ENCODE measurements at places on chromosomes 3 and 15.

DNA sequence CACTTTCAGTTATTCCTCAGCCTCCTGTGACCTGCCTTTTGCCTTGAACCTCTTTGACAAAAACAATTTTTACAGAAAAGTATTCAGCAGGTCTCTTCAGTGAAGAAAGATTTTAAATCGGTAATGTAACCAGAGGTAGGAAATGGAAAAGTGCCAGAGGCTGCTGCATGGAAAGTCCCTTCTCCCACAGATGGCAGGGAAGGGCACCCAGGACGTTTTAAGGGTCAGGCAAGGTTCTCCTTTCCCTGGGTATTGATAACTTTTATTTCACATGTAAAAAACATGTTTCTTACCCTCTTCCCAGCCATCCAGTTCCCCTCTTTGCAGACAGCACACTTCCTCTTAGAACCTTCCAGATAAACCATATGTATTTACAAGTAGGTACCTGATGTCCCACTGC is 185.6 kb downstream of the OR4M2 start:
- no peak for DNase-seq

GRCh38 chr3:73484656-73485248 is 140.0 kb downstream of the PDZRN3 start:
- DNase-seq = no peak

DNA sequence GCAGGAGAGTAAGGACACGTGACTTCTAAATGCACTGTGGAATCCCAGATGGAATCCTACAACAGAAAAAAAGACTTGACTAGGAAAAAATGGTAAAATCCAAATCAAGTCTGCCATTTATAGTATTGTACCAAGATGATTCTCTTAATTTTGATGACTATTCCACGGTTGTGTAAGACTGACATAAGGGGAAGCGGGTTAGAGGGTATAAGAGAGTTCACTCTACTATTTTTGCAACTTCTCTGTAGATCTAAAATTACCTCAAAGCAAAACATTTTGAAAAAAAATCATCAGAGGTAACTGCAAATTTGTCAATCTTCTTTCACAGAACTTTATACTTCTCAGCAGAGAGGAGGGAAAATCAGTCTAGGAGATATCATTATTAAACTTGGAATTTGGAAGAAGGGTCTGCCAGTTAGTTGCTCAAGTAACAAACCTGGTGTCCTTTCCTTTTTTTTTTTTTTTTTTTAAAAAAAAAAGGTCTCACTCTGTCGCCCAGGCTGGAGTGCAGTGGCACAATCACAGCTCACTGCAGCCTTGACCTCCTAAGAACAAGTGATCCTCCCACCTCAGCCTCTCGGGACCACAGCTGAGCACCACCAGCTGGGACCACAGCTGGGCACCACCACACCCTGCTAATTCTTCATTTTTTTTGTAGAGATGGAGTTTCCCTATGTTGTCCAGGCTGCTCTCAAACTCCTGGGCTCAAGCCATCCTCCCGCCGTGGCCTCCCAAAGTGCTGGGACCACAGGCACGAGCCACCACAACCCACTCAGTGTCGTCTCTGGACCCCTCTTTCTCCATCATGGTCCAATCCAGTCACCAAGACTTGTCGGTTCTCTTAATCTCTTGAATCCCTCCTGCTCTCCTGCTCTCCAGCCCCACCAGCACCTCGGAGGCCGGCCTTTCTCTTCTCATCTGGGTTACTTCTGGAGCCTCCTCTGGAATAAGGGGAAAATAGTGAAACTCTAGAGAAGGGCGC is 14.9 kb upstream of the HES1 start:
- no peak for DNase-seq

- no peak for DNase-seq
Observed at GRCh38 chr3:121649645-121650044, 11.1 kb downstream of the HCLS1 start.

GRCh38 chr3:46926447-46926846 is 48.9 kb downstream of the PTH1R start:
- DNase-seq = no peak

GRCh38 chr15:62606376-62607113 is 436.0 kb upstream of the TPM1 start:
- DNase-seq = no peak

- no peak for DNase-seq
Observed at GRCh38 chr3:194377708-194378107, 8.2 kb upstream of the LRRC15 start.

DNA sequence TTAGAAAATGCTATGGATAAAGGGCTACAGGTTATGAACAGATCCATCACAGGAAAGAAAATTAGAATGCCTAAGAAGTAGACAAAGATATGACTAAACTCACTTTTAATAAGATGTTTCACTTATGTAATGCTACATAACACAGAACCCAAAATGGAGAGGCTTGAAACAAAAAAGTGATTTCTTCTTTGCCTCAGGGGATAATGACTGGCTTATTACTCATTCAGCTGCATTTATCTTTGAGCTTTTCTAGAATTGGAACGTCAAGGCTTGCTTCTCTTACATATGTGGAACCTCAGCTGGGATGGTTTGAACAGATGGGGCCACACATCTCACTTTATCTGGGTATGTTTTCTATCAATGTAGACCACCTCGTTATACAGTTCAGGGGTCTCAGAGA is 120.6 kb upstream of the EPHA3 start:
- DNase-seq = no peak

DNA sequence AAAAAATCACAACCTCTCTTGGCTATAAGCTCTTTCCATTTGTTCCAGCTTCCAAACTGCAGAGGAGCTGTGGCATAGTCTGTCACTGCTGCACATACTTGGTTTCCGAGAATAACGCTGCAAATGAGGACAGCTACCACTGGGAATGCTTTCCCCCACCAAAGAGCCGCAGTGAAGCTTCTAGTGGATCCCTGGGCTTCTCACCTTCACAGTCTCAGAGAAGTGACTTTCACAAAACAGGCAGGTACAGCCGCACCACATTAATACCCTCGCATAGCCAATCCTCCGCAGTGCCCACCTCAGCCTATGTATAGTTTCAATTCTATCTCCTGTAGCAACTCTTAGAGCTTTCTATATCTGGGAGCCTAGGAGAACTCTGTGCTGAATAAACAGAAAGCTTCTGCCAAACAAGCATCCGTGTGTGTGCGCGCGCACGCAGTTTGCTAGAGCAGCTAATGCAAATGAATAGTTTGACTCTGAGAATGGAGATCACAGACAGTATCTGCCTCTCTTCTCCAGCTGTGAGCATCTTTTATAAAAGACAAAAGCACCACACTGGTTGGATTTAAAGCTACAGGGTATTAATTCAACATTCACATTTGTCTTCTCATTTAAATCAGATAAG is 81.9 kb upstream of the PLXND1 start:
- no peak for DNase-seq

GRCh38 chr15:61035311-61035710 is 193.8 kb downstream of the RORA start:
- no peak for DNase-seq

GRCh38 chr3:180680097-180680430 is 775 bp upstream of the CCDC39 start:
- DNase-seq = peak; percentile 1

DNA sequence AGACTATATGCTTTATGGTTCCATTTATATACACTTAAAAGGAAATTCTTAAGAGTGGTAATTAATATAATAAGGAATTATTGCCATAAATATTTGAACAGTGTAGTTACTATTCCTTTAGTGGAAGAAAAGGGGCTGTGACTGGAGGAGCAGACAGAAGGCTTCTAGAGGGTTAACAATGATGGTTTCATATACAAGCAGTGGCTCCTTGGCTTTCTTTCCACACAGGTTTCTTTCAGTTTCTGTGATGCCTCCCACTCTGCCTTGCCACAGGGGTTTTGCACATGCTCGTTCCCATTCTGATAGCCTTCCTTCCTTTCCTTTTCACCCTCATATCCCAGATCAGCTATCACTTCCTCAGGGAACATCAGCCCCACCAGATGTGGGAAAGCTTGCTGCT is 108.8 kb upstream of the LYSMD4 start:
- DNase-seq = no peak

GRCh38 chr3:38582316-38582715 is 67.2 kb downstream of the SCN5A start:
- no peak for DNase-seq

- DNase-seq = no peak
Observed at GRCh38 chr3:49553324-49553691, 969 bp upstream of the BSN start.

DNA sequence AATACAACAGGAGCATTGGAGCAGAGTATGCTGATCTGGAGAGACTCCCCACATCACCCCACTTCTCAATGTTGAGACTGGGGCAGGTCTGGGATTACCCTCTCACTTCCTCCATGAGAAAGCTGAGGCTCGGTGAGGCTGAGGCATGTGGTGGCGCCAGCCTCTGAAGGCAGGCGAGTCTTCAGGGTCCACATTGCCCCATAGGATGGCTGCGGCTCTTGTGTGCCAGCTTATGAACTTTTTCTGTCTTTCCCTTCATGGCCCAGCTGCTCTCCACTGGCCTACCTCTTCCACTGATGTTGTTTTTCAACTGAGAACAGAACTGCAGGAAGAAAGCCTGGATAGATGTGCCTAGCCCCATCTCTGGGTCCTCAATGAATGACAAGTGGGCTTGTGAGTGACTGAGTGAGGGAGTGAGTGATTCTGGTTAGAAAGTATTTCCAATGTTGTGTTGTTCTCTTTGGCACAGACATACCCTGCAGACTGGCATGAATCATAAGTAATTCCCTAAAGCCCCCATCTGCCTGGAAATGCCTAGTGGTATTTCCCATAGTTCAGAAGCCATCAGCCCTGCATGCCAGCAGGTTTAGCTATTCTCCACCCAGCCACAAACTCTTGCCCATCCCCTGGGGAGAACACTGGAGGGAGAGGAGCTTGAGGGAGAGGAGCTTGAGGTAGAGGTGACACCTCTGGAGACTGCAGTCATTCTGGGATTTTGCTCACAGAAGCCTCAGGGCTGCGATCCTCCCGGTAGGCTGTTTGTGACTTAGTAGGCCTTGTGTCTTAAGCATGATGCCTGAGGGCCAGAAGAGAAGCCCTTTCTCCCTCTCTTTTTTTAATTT is 56.9 kb downstream of the AMOTL2 start:
- no peak for DNase-seq

- no peak for DNase-seq
Observed at GRCh38 chr15:86317384-86317740, 237.7 kb downstream of the AGBL1 start.

- no peak for DNase-seq
Observed at GRCh38 chr3:47836986-47837385, 34.0 kb downstream of the DHX30 start.

DNA sequence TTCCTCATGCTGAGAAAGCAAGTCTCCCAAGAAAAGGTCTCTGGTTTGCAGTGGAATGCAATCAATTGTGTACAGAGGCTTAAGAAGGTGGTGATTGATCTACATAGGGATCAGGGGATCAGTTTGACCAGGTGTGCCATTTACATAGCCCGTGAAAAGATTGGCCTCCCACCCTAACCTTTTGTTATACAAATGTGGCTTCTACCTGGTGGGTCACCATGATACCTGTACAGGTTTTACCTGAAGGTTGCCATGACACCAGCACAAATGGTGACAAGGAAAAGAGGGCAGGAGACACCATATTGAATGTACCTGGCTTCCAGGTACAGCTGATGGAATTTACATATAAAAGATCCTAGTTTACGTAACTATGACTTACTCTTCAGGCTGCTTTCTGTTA is 25.5 kb upstream of the TEX55 start:
- no peak for DNase-seq

DNA sequence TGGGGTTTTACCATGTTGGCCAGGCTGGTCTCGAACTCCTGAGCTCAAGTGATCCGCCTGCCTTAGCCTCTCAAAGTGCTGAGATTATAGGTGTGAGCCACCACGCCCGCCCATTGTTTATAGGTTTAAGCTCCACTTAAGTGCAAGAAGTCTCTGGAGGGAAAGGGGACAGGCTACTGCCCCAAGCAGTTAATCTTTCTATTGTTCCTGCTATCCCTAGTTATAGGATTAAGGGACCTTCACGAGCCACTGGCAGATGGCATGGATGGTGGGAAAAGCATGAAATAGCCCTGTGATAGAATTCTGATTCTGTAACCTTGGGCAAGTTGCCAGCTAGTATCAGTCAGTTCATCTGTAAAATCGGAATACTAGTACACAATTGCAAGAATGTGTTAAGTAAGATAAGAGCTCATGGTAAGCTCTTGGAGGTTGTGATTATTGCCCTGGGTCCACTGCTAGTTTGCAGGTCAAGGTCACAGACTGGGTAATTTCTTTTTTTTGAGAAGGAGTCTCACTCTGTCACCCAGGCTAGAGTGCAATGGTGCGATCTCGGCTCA is 5.3 kb upstream of the RBPMS2 start:
- DNase-seq = no peak

- DNase-seq = no peak
Observed at GRCh38 chr3:124702950-124703349, 27.3 kb upstream of the UMPS start.

DNA sequence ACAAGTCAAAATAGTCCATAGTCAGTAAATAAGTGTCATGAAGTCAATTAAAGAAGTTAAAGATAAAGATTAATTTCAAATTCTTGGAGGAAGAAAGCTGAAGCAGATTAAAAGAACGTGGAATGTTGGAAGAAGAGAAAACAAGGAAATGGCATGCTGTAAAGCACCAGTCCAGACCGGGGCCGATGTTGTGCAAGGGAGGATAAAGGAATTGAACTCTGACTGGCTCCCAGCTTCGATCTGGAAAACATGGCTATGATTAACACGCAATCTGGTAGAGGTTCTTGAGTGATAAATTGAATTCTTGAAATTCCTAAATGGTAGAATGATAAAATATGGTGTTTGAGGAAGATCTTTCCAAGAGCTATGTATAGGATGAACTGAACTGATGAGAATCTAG is 194.4 kb downstream of the MEIS2 start:
- DNase-seq = no peak

DNA sequence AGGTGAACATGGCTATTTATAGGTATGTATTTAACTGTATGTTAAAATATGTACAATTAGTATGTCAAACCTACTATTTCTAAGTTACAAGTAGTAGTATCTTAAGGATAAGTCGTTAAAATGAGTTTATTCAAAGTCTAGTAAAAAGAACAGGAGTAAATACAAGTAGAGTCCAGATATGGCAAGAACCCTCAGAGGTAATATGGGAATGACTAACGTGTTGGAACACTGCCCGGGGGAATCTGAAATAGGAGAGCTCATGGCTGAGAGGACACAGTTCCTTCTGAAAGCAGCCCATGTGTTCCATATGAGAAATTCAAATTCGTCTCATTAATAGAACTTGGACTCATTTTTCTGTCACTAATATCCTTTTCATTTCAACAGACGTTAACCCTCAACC is 158.8 kb downstream of the CLSTN2 start:
- DNase-seq = no peak

DNA sequence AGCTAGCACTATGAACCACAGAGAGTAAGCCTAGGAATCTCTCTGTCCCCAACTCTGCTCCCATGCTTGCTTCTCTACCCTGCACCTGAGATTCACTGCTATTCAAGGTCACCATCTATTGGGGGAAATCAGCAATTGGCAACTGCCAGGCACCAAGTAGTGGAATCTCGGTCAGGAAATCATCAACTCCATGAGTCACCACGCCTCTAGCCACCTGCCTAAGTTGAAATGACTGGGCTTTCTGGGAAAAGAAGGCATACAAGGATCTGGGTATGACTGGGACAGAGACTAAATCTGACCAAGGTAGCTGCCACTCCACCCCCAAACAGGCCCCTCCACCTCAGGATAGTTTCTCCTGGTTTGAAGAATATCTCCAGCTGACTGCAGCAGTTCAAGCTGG is 464.1 kb upstream of the CBLB start:
- peak; percentile 36 for DNase-seq

- peak; percentile 58 for DNase-seq
Observed at GRCh38 chr3:12663401-12663935, 449 bp downstream of the RAF1 start.
